ENCODE measurements at places on chromosomes 6 and 20.

DNA sequence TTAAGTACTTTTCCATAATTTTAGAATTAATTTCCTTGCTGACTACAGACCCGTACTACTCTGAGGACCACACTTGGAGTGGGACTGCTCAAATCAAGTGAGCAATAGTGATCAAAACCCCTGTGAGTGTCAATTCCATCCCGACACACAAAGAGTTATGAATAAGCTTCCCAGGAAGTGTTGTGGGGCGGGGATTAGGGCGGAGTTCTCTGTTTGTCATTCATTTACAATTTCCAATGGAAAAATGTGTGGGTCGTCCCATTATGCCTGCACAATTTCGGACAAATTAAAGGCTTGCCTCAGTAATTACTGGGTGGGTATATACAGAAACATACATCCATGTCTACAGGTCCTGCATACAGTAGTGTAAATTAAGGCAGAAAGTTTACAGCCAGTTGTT, 84.2 kb downstream of the ISM1 start:
- DNase-seq = no peak

DNA sequence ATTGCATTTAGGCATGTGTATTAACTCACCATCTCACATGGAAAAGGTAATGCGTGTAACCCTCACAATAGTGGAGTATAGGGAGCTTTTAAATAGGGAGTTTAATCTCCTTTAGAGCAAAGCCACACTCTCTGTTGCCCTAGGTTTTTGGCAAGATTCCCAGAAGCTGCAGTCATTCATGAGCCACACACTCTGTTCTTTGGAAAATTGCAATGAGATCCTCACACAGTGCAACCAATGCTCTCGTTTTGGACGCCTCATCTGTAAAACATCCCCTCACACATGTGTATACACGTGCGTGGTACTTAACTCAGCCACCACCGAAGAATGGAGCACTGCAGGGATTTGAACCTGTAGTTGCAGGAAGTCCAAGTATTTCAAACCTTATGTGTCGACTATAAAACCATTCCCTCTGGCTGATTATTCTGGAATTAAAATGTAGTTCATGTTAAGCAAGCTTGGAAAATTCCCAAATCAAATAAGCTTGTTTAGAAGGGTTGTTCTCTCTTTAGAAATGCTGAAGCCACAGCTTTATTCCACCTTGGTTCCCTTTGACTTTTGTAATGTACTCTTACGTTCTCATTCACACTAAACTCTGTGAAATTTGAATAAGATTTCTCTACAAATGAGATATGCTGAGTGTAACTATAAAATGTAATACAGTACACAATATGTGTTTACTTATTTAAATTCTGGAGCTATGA, 489.8 kb upstream of the MANEA start:
- no peak for DNase-seq

- no peak for DNase-seq
Observed at GRCh38 chr20:58173930-58174707, 54.3 kb downstream of the ANKRD60 start.

GRCh38 chr20:37200926-37201826, 21.8 kb upstream of the MROH8 start:
- DNase-seq = no peak

DNA sequence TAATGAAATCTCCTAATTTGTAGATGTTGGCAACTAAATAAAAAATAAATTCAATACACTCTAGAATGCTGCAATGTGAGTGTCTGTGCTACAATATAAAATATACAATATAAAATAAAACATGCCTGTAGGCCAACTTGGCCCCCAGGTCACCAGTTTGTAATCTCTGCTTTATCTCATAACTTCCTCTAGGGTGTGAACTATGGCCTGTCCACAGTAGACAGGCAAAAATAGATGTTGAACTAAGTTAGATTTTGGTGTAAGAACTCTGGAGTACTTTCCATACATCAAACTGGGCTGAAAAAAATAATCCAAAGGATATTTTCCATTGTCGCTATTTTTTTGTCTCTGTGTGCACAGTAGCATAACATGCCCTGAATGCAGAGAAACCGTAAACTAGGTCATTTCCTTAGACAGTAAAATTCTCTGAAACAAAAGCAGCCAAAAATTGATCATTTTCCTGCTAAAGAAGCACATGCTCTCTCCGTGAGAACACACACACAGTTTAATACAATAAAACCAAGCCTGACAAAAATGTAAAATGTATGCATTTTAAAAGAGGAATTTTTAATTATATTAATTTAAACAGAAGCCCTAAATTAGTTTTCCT, 98.5 kb upstream of the ZFP64 start:
- DNase-seq = no peak

DNA sequence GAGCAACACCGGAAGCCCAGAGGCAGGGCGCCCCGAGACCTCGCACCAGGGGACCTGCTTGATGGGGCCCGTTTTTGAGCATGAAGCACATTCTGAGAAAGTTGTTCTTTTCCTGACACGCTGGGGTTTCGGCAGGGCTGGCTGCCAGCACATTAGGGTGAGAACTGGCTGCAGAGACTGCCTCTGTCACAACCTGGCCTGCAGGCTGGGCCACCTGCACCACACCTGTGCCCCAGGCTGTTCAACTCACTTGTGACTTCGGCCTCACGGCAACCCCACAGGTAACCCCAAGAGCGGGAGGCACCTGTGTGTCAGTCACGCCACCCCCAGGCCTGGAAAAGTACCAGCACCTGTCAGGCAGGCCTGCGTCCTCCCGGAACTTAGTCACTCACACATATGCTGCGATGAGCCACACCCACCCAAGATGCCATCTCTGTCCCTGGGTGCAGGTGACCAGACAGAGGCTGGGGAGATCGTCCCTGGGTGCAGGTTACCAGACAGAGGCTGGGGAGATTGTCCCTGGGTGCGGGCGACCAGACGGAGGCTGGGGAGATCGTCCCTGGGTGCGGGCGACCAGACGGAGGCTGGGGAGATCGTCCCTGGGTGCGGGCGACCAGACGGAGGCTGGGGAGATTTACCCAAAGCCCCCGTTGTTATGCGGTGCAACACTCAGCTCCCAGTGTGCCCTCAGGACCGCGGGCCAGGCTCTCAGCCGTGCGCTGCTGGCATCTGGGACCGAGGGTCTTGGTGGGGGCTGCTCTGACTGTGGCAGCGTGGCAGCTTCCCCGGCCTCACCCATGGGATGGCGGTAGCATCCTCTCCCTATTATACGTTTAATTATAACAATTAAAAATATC, 82.5 kb upstream of the BHLHE23 start:
- DNase-seq = peak; percentile 28

- no peak for DNase-seq
Observed at GRCh38 chr6:75170691-75171560, 34.9 kb downstream of the COL12A1 start.

DNA sequence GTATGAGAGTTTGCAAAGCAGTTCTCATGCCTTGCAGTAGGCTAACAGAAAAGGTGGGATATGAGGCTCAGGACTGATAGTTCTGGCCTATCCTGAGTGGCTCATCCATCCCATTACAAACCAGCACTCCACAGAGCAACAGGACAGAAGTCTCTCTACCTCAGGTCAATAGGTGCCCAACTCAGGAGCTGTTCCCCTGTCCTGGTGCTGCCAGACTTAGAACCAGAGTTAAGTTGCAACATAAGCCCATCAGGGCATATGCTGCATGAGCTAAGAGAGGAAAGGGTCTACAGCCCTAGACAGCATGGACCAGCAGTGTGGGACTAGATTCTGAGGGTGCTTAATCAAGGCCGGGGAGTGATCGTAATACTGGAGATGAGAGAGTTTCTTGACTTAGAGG, 104.8 kb upstream of the ECI2 start:
- no peak for DNase-seq

DNA sequence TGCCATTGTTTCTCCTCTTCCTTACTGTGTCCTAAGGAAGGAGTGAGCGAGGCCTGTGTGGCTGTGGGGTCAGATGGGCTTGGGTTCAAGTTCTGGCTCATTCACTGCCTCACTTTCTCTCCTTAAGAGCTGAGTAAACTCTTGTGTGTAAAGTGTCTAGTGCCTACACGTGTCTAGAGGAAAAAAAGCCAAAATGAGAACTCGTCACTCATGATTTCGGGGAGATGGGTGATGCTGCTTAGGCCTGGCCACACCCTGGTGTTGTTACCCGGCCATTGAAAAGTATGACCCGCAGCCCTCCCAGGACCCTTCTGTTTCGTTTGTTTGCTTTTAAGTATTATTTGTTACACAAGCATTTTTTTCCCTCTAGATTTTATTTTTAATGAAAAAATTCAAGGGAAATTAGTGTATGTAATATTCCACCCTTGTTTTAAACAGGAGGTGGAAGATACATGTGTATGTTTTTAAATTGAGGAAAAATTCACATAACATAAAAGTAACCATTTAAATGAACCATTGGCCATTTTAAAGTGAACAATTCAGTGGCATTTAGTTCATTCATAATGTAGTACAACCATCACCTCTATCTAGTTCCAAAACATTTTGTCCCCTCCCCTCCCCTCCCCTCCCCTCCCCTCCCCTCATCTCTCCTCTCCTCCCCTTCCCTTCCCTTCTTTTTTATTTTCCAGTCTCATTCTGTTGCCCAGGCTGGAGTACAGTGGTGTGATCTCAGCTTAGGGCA, 71.0 kb downstream of the CEBPB start:
- DNase-seq = no peak

GRCh38 chr6:10409731-10410206, 5.1 kb downstream of the TFAP2A start:
- DNase-seq = no peak

DNA sequence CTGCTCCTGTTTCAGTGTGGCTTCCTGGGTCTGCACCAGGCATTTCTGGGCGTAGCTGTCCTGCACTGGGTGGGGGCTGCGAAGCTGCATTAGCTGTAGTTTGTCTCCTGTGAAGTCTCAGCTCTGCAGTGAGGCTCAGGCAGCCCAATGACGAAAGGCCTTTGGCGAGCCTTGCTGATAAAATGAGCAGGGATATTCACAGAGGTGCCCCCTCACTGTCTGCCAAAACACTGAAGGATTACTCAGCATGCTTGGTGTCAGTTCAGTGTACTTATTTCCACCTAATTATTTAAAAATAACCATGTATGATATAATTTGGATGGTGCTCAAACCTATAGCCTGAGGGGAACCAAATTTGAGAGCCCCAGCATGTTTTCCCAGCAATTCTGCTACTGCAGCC, 73.5 kb downstream of the ECT2L start:
- no peak for DNase-seq

DNA sequence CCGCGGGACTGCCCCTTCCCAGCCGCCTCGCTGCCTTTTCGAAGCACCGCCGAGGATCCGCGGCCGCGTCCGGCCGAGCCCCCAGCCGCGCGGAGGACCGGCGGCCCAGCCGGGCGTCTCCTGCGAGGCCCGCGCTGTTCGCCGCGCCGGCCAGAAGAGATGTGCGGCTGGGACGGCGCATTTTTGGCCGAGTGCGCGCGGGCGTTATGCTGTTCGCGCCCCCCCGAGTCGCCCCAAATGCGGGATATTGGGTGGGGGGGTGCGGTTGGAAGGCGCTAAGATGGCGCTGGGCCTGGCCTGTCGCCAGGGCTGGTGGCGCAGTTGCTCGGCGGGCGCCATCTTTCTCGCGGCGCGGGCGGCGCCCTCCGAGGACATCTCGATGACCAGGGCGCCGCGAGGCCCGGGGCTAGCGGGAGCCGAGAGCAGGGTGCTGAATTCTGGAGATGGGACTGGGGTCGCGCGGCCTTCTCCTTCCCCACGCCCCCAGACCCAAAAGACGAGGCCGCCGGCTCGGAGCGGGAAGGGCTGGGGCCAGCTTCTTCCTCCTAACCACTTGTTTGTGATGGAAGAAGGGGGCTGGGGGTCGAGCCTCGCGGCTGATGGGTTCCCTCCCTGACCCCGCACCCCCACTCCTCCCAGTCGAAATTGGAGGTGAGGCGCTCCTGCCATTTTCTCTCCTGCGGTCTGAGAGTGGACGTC, 1.5 kb downstream of the BICRAL start:
- peak; percentile 57 for DNase-seq

GRCh38 chr20:37265152-37265551, 3.5 kb upstream of the GHRH start:
- DNase-seq = no peak

DNA sequence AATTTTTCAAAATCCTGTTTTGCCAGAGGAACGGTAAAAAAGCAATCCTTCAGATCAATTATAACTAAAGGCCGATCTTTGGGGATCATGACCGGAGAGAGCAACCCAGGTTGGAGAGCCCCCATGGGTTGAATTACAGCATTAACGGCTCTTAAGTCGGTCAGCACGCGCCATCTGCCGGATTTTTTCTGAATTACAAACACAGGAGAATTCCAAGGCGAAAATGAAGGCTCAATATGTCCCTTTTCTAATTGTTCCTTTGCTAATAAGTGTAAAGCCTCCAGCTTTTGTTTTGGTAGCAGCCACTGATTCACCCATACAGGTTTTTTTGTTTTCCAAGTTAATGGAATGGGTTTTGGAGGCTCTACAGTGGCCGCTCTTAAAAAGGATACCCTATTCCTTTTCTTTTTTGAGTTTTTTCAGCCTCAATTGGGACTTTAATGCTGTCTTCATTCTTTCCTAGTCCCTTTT, 16.9 kb upstream of the PTCRA start:
- DNase-seq = peak; percentile 75

- no peak for DNase-seq
Observed at GRCh38 chr6:128990915-128991314, 108.0 kb downstream of the LAMA2 start.

GRCh38 chr6:21295506-21296240, 297.9 kb upstream of the SOX4 start:
- DNase-seq = no peak

- no peak for DNase-seq
Observed at GRCh38 chr6:134373993-134374392, 56.1 kb upstream of the SGK1 start.

DNA sequence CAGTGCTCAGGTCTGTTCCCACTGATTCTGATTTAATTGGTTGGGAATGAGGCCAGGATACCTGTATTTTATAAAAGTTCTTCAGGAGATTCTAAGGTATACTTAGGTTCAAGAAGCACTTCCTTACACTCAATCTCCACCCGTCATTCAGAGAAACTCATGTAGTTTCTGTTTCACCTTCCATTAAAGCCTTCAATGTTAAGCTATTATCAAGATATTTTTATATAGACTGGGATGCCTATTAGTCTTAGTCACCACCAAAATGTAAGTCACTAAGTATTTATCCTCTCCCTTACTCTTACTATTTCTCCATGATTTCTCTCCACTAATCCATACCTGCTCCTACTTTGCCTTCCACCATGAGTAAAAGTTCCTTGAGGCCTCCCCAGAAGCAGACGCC, 38.1 kb upstream of the GCLC start:
- no peak for DNase-seq

DNA sequence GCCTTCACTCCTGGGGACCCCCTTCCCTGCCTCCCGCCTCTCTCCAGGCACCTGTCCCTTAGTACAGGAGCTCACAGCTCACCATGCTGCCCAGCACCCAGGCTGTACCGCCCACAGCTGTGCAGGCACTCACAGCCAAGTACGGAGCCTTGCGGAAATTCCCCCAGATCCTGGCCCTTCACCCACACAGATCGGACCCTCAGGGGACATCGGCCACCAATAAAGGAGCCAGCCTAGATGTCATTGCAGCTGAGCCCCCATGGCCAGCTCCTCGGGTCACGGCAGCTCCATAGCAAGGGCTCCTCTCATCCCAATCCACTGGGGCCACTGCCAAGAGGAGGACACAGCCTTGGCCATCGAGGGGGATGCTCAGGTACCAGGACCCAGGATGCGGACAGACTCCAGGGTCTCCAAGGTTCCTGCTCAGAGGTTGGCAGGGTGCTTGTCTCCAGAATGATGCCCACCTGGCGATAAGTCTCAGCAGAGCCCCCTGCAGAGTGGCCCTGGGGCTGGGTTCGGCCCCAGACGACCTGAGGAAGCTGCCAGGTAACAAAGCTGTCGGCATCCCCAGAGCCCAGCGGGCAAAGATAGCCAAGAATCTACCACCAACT, 82.3 kb downstream of the YTHDF1 start:
- DNase-seq = peak; percentile 8

- DNase-seq = no peak
Observed at GRCh38 chr6:155444120-155444917, 11.3 kb downstream of the NOX3 start.
